ENCODE measurements at places on chromosomes 3 and 15.

DNA sequence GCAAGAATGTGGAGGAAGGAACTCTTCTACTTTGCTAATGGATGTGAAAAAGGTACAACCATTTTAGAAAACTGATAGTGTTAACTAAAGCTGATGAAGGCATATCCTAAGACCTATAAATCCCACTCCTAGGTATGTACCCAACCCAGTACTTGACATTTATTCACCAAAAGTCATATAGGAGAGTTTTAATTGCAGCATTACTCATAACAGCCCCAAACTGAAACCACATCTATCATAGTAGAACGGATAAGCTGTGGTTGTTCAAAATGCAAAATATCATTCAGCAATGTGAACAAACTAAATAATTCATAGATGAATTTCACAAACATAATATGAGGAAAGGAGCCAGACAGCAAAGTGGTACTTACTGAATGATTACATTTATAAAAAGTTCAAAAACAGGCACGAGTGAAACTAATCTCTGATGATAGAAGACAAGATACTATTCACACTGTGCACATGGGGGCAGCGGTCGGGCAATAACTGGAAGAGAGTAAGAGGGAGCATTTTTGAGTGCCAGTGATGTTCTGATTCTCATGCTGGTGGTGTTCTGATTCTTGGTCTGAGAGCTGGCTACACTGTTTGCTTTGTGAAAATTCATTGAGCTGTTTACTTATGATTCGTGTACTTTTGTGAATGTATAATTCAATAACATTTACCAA lies 34.3 kb downstream of the GOLIM4 start:
- DNase-seq, result no peak

GRCh38 chr15:91620229-91620628 lies 233.3 kb upstream of the SLCO3A1 start:
- DNase-seq, result no peak

DNA sequence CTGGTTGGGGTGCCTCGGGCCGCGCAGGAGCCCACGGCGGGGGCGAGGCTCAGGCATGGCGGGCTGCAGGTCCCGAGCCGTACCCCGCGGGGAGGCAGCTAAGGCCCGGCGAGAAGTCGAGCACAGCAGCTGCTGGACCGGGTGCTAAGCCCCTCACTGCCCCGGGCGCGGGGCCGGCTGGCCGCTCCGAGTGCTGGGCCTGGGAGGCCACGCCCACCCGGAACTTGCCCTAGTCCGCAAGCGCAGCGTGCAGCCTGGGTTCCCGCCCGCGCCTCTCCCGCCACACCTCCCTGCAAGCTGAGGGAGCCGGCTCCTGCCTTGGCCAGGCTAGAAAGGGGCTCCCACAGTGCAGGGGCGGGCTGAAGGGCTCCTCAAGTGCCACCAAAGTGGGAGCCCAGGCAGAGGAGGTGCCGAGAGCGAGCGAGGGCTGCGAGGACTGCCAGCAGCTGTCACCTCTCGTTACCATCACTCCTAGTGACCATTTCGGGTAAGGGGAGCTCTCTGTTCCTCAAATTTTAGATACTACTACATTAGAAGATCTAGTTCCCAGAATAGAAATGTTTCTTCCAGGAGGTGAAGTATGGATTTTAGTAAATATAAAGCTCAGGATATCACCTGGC lies 417.0 kb upstream of the AGTR1 start:
- DNase-seq, result no peak

GRCh38 chr3:26655231-26655630 lies 32.7 kb downstream of the LRRC3B start:
- no peak for DNase-seq

DNA sequence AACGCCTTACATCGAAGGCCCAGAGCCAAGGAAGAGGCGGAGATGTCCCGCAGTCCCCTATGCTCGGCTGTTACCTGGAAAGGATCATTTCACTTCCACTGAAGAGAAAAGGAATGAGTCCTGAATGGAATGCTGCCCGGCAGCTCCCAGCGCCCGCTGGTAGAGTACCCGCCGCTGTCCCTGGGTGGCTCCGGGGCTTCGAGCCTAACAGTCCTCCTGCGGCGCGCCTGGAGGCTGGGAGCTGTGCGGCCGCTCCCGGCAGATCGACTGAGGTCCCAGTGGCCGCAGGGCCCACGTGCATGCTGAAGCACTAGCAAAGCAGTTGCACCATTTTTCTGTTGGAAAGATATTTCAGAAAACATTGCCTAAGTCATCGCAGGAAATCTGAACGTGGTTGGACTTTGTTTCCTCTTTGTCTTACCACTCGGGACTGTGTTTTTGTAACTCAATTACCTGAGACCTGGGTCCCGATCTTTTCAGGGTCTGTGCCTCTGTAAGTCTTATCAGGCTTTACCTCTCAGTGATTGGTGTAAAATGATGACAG lies 984 bp downstream of the RNU6-1 start:
- DNase-seq, result peak; percentile 48

GRCh38 chr3:36484386-36484785 lies 104.1 kb downstream of the STAC start:
- DNase-seq, result no peak

GRCh38 chr15:79515300-79516027 lies 83.3 kb downstream of the MINAR1 start:
- DNase-seq, result no peak
